ENCODE measurements at places on chromosomes 2 and 18. TPM values are rescaled to one million over a fixed set of nuclear protein-coding genes. Genes with fewer than 3 reads are reported as not detected.

- DNase-seq = no peak
Measured at GRCh38 chr2:119862127-119862889, 102.6 kb downstream of the PTPN4 start.

DNA sequence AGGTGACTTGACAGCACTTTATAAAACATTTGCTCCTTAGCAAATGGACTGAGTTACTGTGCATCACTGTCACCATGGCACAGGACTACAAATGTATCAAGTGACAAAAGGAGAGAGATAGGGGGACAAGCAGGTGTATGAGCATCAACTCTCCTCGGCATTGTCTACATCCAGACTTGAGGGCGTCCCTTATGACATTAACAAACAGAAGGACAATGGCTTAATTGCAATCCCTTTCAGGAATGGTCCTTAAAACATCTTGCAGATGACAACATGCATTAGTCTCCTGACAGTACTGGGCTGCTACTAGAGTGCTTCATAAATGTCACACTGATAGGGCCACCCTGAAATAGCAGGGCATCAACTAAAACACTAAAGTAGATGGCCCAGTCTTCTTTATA is 198.8 kb downstream of the PDE1A start:
- no peak for DNase-seq

The MYO5B gene
- 29.3 TPM for total RNA-seq

The RGPD3 gene
- 0.03 TPM for total RNA-seq

- peak; percentile 60 for DNase-seq
Measured at GRCh38 chr2:47225061-47225783, 70.1 kb upstream of the STPG4 start.

DNA sequence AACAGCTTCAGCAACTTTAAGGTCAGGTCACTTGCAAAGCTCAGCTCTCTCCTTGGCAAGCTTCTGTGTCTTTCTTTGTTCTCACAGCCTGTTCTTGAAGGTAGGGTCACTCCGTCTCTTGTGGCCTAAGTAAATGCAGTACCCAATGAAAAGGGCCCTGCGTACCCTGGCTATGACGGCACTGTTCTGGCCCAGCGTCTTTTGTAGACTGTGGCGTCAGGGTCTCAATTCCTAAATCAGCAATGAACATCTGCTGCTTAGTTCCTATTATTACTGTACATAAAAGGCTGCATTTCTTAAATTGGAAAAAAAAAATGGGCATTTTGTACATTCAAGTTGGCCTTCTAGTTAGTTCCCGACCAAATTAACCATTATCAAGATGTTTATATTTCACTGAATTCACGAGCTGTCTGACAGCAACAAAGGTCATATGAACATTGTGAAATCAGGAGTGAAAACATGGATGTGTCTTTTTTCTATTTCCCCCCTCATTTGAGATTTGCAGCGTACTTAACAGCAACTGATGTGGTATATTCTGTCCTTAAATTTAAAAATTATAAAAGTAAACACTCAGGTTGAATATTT is 17.0 kb upstream of the MTCL1 start:
- no peak for DNase-seq

DNA sequence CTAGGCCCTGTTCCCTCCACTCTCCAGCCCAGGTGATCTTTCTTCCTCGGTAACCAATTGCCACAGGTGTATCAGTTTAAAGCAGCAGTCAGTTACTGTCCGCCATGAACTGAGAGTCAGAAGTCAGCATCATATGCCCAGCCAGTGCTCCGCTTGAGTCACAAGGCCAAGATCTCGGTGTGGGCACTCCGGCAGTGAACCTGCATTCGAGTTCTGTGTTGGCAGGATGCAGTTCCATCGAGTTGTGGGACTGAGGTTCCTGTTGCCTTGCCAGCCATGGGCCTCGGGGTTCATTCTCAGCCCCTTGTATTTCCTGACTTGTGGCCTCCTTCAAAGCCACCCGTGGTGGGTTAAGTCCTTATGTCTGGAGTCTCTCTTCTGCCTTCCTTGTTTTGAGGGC is 3.1 kb upstream of the TMEM185B start:
- DNase-seq = no peak

GRCh38 chr2:126656431-126657147 is 631 bp downstream of the GYPC start:
- no peak for DNase-seq

DNA sequence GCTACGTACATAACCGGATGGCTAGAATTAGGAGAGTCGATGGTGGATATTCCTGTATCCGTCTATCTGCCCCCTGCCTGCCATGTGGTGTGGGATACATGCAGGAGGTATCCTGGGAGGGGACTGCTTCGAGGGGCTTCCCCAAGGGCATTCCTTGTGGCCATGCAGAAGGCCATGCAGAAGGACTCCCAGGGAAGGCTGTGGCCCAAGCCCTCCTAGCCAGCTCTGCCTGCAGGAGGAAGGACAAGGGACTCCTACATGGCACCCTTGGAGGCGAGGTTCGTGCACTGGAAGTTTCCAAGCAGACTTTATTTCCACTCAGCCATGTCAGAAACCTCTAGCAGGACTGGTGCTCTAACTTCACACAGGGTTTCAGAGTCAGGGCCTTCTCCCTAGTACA is 136.1 kb downstream of the KLHL29 start:
- no peak for DNase-seq

DNA sequence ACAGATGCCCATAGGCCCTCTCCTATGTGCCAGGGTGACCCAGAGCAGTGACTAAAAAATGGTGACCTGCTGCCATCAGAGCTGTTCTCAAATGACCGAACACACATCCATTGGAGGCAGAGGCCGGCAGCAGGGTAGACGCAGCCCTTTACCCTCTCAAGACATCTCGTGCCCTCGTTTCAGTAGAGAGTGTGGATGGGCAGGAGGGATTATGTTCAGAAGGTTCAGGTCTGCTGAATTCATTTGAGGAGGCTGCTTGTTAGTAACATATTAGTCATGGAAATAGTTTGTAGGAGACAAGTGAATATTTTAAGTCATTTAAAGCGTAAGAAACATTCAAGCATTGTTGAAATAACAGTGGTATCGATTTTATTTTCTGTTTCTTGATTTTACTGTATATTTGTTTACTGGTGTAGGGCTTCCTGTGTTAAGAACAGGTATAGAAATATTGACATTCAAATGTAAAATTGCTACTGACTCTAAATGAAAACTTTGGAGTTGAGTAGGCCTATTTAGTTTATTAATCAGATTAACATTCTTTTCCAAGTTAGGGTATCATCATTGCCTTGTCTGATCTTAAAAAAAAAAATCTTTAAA is 82.6 kb downstream of the ZNF532 start:
- no peak for DNase-seq

- DNase-seq = no peak
Measured at GRCh38 chr2:141714496-141714895, 416.3 kb downstream of the LRP1B start.

DNA sequence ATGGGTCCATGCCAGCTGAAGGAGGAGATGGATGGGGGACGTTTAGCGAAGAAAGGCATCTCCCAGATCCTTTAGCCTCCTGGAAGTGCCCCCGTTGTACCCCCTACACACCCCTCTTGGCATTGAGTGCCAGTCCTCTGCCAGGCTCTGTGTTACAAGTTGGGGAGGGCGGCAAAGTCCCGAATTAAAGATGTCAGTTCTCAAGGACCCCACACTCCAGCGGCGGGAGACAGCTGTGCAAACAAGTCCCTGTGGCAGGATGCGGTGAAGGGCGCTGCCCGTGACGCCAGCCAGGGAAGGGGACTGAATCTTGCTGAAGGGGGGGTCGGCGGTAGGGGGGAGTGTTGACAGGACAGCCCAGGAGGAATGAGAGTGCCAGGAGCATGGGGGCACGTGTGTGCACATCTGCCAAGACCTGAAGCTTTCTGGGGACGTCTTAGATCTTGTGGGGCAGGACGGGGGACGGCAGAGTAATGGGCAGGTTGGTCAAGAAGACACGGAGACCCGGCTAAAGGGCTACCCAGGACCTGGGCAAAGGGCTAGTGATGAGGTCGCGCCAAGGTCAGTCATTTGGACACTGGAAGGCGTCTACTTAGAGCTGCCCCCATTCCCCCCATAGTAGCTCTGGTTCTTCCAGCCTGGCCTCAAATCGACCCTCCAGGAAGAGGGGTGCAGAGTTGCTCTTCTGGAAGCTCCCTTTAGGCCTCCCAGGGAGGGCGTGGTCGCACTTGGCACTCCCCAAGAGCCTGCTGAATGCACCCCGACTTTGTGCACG is 2.8 kb upstream of the CTDSP1 start:
- DNase-seq = peak; percentile 44

- no peak for DNase-seq
Measured at GRCh38 chr2:107542314-107542740, 284.4 kb upstream of the RGPD4 start.

The APCDD1 gene
- total RNA-seq = not detected

The EFHD1 gene
- total RNA-seq = not detected

The EVX2 gene
- total RNA-seq = not detected

GRCh38 chr18:23824669-23825068 is 135.4 kb downstream of the LAMA3 start:
- peak; percentile 21 for DNase-seq

GRCh38 chr2:209663139-209663538 is 108.5 kb upstream of the UNC80 start:
- DNase-seq = peak; percentile 5

GRCh38 chr2:163675388-163675787 is 60.4 kb downstream of the FIGN start:
- DNase-seq = no peak

- no peak for DNase-seq
Measured at GRCh38 chr2:241499146-241499965, 9.0 kb downstream of the STK25 start.

DNA sequence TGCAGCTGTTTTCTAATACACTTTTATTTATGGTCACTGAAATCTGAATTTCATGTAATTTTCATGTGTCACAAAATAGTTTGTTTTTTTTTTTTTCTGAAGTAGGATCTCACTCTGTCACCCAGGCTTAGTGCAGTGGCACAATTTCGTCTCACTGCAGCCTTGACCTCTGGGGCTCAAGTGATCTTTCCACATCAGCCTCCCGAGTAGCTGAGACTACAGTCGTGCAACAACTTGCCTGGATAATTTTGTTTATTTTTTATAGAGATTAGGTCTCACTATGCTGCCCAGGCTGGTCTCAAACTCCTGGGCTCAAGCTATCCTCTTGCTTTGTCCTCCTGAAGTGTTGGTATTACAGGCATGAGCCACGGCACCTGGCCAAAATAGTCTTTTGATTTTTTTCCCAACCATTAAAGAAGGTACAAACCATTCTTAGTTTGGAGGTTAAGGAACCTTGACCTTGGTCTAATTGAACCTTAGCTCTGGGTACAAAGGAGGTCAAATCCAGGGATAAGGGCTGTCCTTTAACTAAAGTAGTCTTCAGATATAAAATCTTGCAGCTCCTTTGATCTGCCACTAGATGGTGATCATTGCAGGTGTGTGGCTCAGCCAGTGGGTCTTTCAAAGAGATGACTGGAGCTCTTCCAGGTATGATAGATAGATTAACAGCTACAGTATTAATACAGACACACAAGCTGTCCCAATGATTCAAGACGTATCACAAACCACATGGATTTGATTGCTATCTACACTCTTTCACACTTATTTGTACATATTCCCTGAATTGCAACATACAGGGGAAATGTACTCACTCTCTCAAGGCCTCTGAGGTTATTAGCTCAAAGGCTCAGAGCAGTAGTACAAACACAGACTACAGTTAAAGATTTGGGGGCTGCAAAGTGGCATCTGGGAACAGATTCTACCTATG is 4.7 kb upstream of the KRCC1 start:
- DNase-seq = peak; percentile 62

DNA sequence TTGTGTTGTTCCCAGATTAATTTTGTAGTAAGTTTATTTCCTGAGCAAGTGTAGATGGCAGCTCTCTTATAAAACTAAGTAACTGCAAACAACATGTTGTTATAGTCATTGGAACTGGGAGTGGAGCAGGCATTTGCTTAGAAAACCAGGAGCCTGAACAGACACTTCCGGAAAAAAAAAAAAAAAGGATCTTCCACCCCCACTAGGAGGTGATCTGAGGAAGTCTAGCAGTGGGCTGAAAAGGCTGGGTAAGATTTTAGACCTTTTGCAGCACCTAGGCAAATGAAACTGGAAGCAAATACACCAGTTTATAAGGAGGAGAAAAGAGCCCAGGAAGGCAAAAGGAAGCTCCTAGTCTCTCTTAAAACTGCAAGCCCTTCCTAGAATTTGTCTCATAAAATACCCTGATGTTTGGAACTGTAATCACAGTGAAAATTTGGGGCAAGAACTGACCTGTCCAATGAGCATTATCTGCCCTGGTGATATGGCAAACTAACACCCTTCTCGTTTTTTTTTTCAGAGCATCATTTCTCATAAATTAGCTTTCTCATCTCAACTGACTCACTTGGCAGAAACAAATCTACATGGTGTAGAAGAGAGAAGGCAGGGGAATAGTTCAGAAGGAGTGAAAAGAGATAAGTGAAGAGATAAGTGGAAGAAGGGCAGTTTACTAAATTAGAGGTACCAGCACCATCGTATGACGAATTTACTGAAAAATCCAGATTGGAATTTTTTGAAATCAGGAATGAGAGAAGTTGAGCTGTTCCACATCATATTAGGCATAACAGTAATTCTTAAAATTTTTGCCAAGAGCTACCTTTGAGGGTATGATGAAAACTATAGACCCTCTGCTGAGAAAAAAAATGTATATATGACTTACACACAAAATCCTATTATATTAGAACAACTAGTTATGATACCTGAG is 4.2 kb upstream of the CCNYL1 start:
- DNase-seq = no peak

- peak; percentile 54 for DNase-seq
Measured at GRCh38 chr18:72672364-72673184, 128.4 kb upstream of the CBLN2 start.

The PSD4 gene
- 90.1 TPM for total RNA-seq

The KIAA2012 gene
- total RNA-seq = 0.05 TPM

GRCh38 chr2:111975053-111975552 is 76.7 kb downstream of the MERTK start:
- DNase-seq = peak; percentile 86

- DNase-seq = no peak
Measured at GRCh38 chr2:171412571-171413175, 21.1 kb downstream of the METTL8 start.

GRCh38 chr18:80168982-80169381 is 59.9 kb downstream of the ADNP2 start:
- no peak for DNase-seq

- no peak for DNase-seq
Measured at GRCh38 chr2:236673126-236673822, 103.6 kb downstream of the ACKR3 start.

GRCh38 chr18:63730773-63731172 is 28.0 kb downstream of the SERPINB11 start:
- peak; percentile 29 for DNase-seq

- DNase-seq = no peak
Measured at GRCh38 chr2:224887141-224887540, 155.1 kb downstream of the DOCK10 start.

The TP53I3 gene
- 28.7 TPM for total RNA-seq

DNA sequence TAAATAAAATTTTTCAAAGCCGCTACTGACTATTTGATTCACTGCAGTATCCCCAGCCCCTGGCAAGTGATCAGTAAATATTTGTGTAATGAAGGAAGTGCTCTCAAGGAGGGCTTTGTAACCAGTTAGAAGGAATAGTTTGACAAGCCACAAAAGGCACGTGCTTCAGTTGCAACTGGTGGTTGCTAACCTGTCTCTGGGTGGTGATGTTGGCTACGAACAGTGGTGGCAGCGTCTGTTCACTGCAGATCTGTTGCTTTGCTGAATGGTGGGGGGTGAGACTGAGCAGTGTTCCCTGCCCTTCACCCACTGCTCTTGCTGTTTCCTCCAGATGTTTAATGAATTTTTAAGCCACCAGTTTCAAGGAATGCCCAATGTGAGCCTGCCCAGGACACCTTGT is 73.9 kb upstream of the SIX2 start:
- DNase-seq = no peak

- no peak for DNase-seq
Measured at GRCh38 chr2:4483050-4483449, 779.7 kb downstream of the DCDC2C start.
